Activated T-cell treated with anti-CD3 and anti-CD28 coated beads, Interleukin-2, amount 50 U/mL, for 72 hours (primary cell): ENCODE measurements at places on chromosomes 2 and 18.

- H3K36me3 ChIP-seq, result no peaks in the 10 kb centered on the region
- H3K4me3 ChIP-seq, result no peak overlapping the region
- no peak overlapping the region for H3K27ac ChIP-seq
- DNase-seq, result no peak
- no peaks in the 10 kb centered on the region for H3K4me1 ChIP-seq
These were observed 245.4 kb upstream of the MEIS1 start for GRCh38 chr2:66189553-66189952.

GRCh38 chr18:7557973-7558372 lies 9.1 kb upstream of the PTPRM start:
- DNase-seq, result no peak
- H3K27me3 ChIP-seq, result peaks cover 11% of the 10 kb centered on the region
- H3K4me1 ChIP-seq, result no peaks in the 10 kb centered on the region
- no peak overlapping the region for H3K4me3 ChIP-seq

DNA sequence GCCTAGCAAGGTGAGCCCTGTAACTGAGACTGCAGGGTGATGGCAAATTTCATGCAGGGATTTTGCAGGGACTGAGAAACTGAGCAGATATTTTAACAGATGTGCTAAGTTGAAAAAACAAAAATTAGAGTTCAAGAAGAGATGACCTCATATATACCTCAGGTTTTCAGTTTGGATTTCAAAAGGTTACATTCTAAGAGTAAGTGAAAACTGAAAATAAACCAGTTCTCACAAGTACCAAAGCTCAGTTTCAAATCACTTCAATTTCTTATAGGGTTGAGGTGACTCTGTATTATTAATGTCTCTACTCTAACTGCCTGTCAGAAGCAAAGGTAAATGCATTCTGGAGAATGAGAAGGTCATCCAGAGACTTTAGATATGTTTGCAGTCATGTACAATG lies 237.4 kb upstream of the VRK2 start:
- no peaks in the 10 kb centered on the region for H3K27me3 ChIP-seq
- H3K4me3 ChIP-seq, result no peak overlapping the region
- no peaks in the 10 kb centered on the region for H3K36me3 ChIP-seq
- no peak overlapping the region for H3K27ac ChIP-seq

DNA sequence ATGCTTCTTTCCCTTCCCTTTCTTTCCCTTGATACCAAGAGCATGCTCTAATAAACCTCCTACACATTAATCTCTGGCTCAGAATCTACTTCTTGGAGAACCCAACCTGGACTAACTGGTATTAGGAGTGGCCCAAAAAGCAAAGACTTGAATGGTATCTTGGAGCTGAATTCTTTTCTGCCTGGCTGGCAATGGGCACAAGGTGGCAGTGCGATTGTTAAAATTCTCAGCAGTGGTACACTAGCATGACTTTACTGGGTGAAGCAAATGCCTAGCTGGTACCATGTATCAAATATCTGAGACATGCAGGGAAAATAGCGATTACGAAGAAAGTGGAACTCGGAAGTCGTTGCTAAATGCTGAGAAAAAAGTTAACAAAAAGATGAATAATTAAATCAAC lies 376.1 kb downstream of the XIRP2 start:
- no peak overlapping the region for H3K4me3 ChIP-seq
- H3K27ac ChIP-seq, result no peak overlapping the region
- DNase-seq, result no peak

DNA sequence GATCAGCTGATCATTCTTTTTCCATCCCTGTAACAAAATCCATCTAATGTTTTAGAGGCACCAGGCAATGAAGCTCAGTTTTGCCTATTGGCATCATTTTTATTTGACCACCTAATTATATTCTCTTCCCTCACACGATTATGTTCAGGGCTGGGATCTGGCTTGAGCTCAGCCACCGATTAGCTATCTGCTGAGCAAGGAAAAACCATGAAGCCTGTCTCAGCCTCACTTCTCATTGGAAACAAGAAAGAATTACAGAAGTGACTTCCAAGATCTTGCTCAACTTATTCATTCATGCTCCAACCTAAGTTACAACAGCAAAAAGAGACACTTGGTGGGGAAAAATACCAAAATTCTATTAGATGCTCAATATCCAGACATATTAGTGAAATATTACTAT lies 139.0 kb upstream of the SH3BP4 start:
- no peaks in the 10 kb centered on the region for H3K36me3 ChIP-seq
- DNase-seq, result no peak
- no peak overlapping the region for H3K27ac ChIP-seq

GRCh38 chr2:10321622-10322021 lies 18.9 kb downstream of the HPCAL1 start:
- peaks cover 5% of the 10 kb centered on the region for H3K36me3 ChIP-seq
- DNase-seq, result no peak
- no peaks in the 10 kb centered on the region for H3K27me3 ChIP-seq
- peaks cover 42% of the 10 kb centered on the region for H3K4me1 ChIP-seq
- no peak overlapping the region for H3K27ac ChIP-seq
- no peak overlapping the region for H3K4me3 ChIP-seq

GRCh38 chr2:125710561-125710960 lies 945.4 kb upstream of the GYPC start:
- H3K27ac ChIP-seq, result no peak overlapping the region
- no peaks in the 10 kb centered on the region for H3K36me3 ChIP-seq
- H3K27me3 ChIP-seq, result no peaks in the 10 kb centered on the region
- no peak overlapping the region for H3K4me3 ChIP-seq
- no peaks in the 10 kb centered on the region for H3K4me1 ChIP-seq

DNA sequence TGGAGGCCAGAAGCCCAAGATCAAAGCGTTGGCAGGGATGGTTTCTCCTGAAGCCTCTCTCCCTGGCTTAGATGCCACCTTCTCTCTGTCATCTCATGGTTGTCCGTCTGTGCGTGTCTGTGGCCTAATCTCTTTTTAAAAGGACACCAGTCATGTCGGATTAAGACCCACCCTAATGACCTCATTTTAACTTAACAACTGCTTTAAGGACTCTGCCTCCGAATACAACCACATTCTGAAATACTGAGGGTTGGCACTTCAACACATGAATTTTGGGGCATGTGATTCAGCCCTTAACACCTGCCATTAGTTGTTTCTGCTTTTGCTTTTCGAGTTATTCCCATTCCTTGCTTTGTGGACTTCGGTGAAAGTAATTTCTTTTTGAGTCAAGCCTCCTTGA lies 97.8 kb upstream of the SMIM21 start:
- no peaks in the 10 kb centered on the region for H3K36me3 ChIP-seq
- H3K4me1 ChIP-seq, result no peaks in the 10 kb centered on the region
- H3K27me3 ChIP-seq, result peaks cover 6% of the 10 kb centered on the region
